ENCODE measurements at places on chromosomes 11 and 22. TPM values are rescaled to one million over a fixed set of nuclear protein-coding genes. Genes with fewer than 3 reads are reported as not detected.

NCF4 gene
- total RNA-seq: 59.9 TPM

OSM gene
- 103 TPM for total RNA-seq

BRSK2 gene
- 0.18 TPM for total RNA-seq

RCOR2 gene
- total RNA-seq: not detected

GRM5 gene
- total RNA-seq: not detected

OR2AT4 gene
- total RNA-seq: not detected

SHANK3 gene
- total RNA-seq: 0.08 TPM

PKDREJ gene
- total RNA-seq: not detected

FAM180B gene
- 0.15 TPM for total RNA-seq

TEX54 gene
- not detected for total RNA-seq

NEFH gene
- total RNA-seq: 2.9 TPM

ARHGEF17 gene
- 0.05 TPM for total RNA-seq

GGT5 gene
- total RNA-seq: not detected

KCNQ1OT1 gene
- total RNA-seq: 0.25 TPM

GAL gene
- not detected for total RNA-seq

LAYN gene
- total RNA-seq: 0.76 TPM

SCGB1D2 gene
- total RNA-seq: not detected

GLYATL1 gene
- total RNA-seq: not detected

DRAP1 gene
- total RNA-seq: 162 TPM

NELL1 gene
- total RNA-seq: not detected

SNX32 gene
- total RNA-seq: 0.83 TPM

SMIM35 gene
- total RNA-seq: 0.55 TPM

TRIM64 gene
- total RNA-seq: not detected

APOL4 gene
- 7.6 TPM for total RNA-seq

KRTAP5-10 gene
- 0.20 TPM for total RNA-seq

GPHA2 gene
- total RNA-seq: not detected

USH1C gene
- not detected for total RNA-seq

C11orf91 gene
- not detected for total RNA-seq

DSCAML1 gene
- total RNA-seq: 0.03 TPM

OR8I2 gene
- not detected for total RNA-seq

OR8G5 gene
- total RNA-seq: not detected

CST6 gene
- 0.65 TPM for total RNA-seq

RAB38 gene
- total RNA-seq: 1.2 TPM

SLC22A9 gene
- not detected for total RNA-seq

CBLIF gene
- total RNA-seq: not detected

Measured in activated CD4-positive, alpha-beta memory T cell treated with anti-CD3 and anti-CD28 coated beads, Interleukin-2, amount 10 ng/mL, durations not matched to agents 7 days and 5 days (primary cell).